ENCODE measurements at places on chromosomes 2 and 18. TPM values are rescaled to one million over a fixed set of nuclear protein-coding genes. Genes with fewer than 3 reads are reported as not detected.

The FARSB gene
- total RNA-seq: 23.3 TPM

The CCDC88A gene
- 25.6 TPM for total RNA-seq

The ANKRD53 gene
- total RNA-seq: 0.71 TPM

GRCh38 chr18:28147674-28148171, 29.2 kb downstream of the CDH2 start:
- DNase-seq: no peak

GRCh38 chr2:101658387-101658786, 39.1 kb upstream of the MAP4K4 start:
- DNase-seq: no peak

DNA sequence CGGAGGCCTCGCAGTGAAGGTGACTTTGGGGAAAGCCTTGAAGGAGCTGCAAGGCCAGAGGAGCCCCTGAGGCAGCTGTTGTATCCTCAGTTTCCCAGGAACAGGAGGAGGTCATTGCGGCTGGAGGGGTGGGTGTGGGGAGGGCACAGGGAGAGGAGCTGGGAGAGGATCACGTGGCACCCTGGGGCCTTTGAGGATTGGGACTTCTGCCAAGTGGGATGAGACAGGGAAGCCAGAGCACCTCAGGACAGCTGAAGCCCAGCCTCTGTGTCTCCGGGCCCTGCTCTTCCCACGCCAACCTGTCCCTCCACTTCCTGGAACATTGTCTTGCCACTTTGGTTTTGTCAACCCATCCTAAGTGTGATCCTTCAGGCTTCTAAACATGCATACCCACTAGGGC, 19.4 kb upstream of the RRM2 start:
- no peak for DNase-seq

DNA sequence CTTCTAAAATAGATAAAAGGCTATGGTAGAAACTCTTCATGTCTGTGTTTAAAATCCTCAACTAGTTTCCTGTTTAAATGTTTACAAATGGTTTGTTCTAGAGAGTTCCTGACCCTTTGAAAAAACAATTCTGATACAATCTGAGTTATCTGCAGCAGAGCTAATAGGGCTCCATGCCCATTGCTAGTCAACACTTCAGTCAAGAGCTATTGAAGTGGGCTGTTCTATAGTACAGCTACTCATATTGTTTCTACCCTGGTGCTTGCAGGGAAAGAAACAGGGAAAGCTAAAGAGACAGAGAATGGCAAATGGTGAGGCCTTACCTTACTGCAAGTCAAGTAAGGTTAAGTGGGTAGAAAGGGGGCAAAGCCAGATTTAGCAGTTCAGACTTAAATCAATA, 112.3 kb upstream of the CAVIN2 start:
- DNase-seq: no peak

- no peak for DNase-seq
Observed at GRCh38 chr2:239153806-239154591, 246.8 kb downstream of the HDAC4 start.

DNA sequence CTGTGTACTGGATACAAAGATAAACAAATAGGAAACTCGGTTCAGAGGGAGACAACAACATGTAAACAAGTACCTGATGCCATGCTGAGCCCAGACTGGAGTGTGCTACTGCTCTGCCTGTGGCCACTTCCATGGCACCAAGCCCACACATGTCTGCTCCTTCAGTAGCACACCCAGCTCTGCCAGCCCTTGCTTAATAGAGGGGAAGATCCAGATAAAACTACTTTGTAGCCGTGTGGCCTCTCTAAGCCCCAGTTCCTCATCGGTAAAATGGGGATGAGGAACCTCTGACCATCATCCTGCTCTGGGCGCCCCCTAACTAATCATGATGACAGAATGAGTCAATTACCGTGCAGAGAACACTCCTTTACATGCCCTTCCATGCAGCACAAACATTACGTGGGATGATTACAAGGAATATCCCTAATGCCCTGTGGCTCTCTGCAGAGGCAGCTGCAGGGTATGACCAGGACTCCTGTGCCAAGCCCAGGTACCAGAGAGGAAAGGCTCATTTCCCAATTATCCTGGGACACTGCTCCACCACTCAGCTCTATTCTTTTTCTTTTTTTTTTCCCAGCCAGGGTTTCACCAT, 34.9 kb downstream of the DNMT3A start:
- DNase-seq: no peak

Data from activated B cell treated with CpG ODN at 0.5 μM for 24 hours (primary cell).